Mesendoderm (in vitro differentiated cells): ENCODE measurements at places on chromosomes 5 and 9.

DNA sequence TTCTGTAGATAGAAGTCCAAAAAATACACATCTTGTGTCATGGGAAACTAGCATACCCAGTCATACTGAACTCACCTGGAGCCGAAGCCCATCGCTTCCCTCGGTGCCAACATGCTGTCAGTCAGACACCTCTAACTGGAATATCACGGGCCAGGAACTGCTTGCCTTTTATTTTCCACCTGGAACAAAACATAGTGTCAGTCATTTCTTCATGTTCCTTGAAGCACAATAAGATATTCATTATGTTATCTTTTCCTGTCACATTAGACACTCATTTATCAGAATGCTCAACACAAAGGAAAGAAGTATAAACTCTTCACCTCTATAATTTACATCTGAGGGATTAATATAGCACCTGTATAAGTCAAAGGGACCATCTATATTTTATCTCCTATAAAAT lies 674.4 kb downstream of the PTPRD start:
- no peaks in the 10 kb centered on the region for H3K4me1 ChIP-seq
- H3K27me3 ChIP-seq = no peaks in the 10 kb centered on the region

DNA sequence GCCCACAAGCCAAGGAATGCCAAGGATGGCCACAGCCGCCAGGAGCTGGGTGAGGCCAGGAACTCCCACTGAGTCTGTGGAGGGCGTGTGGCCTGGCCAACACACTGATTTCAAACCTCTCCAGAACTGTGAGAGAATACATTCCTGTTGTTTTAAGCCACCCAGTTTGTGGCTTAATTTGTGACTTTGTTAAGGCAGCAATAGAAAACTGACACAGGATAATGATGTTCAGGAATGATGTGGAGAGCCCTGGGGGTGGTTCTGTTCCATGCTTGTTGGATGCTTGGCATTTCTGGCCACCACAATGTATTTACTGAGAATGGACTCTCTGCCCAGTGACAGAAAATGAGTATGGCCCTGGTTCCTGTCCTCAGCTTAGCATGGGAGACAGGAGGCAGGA lies 82.8 kb downstream of the DAP start:
- no peak overlapping the region for H3K27ac ChIP-seq
- no peaks in the 10 kb centered on the region for H3K4me1 ChIP-seq
- no peaks in the 10 kb centered on the region for H3K27me3 ChIP-seq
- peaks cover 5% of the 10 kb centered on the region for H3K36me3 ChIP-seq

DNA sequence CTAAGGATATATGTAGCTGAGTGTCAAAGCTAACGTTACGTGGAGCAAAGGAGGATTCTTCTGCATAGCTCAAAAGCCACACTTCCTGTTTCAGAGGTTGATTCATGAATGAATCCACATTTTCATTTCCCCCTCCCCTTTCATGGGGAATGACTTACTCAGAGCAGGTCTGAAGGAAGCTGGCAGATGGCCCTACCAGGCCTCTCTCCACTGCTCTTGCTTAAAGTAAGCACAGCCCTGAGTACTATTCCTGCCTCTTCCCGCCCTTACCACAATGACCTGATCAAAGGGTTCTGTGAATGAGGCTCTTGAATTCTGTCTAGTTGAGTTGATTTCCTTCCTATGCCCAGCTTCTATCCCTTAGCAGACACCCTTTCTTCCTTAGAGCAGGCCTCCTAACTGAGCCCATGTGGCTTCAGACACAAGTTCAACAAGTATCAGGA lies 6.3 kb downstream of the IGIP start:
- no peak overlapping the region for H3K4me3 ChIP-seq
- peaks cover 6% of the 10 kb centered on the region for H3K4me1 ChIP-seq
- no peak for DNase-seq
- no peaks in the 10 kb centered on the region for H3K27me3 ChIP-seq
- H3K27ac ChIP-seq = no peak overlapping the region

DNA sequence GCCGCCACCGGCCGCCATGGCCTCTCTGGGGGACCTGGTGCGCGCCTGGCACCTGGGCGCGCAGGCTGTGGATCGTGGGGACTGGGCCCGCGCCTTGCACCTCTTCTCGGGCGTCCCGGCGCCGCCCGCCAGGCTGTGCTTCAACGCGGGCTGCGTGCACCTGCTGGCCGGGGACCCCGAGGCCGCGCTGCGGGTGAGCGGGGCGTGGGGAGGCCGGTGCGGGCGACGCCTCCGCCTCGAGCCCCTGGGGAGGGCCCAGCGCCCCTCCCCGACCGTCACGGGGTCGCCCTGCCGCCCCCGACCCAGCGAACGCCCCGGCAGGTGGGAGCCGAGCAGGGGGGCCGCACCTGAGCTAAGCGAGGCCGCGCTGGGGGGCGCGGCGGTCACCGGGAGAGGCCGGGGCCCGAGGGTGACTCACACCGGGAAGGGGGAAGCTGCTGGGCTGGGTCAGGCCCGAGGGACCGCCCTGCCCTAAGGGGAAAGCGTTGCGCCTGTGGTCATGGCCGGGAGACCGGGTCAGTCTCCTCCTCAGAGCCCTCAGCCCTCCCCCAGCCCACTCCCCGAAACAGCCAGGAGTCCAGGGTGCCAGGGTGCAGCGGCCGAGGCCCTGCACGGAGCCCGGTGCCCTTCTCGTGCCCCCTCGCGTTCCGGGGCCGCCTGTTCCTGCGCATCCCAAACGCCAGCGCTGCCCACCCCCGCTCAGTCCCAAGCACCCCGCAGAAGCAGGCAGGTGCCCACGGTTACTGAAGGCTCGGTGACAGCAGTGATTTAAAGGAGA lies 510 bp downstream of the NOXA1 start:
- no peaks in the 10 kb centered on the region for H3K36me3 ChIP-seq
- H3K4me1 ChIP-seq = peaks cover 3% of the 10 kb centered on the region
- no peak overlapping the region for H3K4me3 ChIP-seq
- DNase-seq = no peak
- no peaks in the 10 kb centered on the region for H3K27me3 ChIP-seq

GRCh38 chr5:96483878-96484277 lies 50.8 kb upstream of the PCSK1 start:
- no peaks in the 10 kb centered on the region for H3K4me1 ChIP-seq
- peak; percentile 69 for DNase-seq
- H3K27me3 ChIP-seq = no peaks in the 10 kb centered on the region
- no peaks in the 10 kb centered on the region for H3K36me3 ChIP-seq

DNA sequence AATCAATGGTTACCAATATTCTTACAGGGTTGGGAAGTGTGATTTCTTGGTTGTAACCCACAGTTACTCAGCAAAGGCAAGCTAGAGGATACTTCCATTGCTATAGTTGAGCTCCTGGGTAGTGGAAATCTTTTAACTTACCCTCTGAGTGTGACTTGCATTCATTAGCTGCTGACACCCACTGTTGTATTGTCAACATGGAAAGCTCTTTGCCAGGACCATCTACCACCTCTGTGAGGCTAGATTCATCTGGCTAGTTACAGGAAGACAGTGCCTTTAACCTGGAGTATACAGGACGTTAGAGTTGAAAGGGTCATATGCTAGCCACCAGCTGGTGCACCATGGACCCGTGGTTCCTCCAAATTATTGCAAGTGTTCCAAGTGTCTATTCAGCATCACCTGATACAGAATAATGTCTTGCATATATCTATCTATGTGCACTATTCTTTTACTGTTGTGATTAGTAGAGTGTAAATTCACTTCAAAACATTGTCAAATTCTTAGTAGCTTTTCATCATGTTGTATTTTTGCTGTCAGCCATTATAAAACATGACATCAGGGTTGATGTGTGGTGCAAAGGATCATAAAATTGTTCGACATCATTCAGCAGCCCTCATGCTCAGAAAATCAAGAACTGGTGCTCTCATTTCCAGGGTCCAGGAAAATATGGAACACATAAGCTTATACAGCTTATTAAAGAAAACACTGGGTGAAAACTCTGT lies 239.0 kb downstream of the PJA2 start:
- H3K27me3 ChIP-seq = no peaks in the 10 kb centered on the region

GRCh38 chr5:138489683-138490061 lies 24.4 kb downstream of the EGR1 start:
- peaks cover 2% of the 10 kb centered on the region for H3K27me3 ChIP-seq
- no peaks in the 10 kb centered on the region for H3K36me3 ChIP-seq
- no peak overlapping the region for H3K27ac ChIP-seq
- no peak overlapping the region for H3K4me3 ChIP-seq
- DNase-seq = no peak
- H3K4me1 ChIP-seq = peaks cover 7% of the 10 kb centered on the region

DNA sequence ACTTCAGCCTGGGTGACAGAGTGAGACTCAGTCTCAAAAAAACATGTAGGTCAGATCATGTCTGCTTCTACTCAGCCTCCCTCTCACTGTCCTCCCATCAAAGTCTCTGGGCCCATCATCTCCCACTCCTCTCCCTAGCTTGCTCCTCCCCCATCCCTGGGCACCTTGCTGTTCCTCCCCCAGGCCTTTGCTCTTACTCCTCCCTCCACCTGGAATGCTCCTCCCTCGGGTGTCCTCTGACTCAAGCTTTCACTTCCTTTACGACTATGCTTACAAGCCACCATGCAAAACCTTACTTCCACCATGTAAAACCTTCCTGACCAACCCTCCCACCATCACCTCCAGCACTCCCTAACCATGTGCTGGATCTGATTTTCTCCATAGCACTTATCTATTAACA lies 51.5 kb downstream of the MTMR12 start:
- no peaks in the 10 kb centered on the region for H3K4me1 ChIP-seq
- H3K27ac ChIP-seq = no peak overlapping the region
- no peaks in the 10 kb centered on the region for H3K36me3 ChIP-seq
- peak; percentile 8 for DNase-seq
- H3K27me3 ChIP-seq = no peaks in the 10 kb centered on the region

DNA sequence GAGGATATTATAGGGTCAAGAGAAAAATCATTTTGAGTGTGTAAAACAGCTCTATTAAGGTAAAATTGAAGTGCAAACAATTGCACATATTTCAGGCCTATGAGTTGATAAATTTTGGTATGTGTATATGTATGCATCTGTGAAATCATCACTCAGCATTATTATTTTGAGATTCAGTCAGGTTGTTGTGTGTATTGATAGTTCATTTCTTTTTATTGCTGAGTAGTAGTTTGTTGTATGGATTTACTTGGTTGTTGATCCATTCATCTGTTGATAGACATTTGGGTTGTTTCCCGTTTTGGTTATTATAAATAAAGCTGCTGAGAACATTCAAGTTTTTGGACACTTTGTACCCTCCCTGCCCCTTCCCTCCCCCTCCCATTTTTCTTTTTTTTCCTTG lies 50.3 kb downstream of the RAB24 start:
- no peaks in the 10 kb centered on the region for H3K4me1 ChIP-seq
- no peak overlapping the region for H3K4me3 ChIP-seq
- no peak for DNase-seq
- H3K36me3 ChIP-seq = peaks cover 5% of the 10 kb centered on the region
- no peak overlapping the region for H3K27ac ChIP-seq
- H3K27me3 ChIP-seq = no peaks in the 10 kb centered on the region

- H3K36me3 ChIP-seq = no peaks in the 10 kb centered on the region
- no peaks in the 10 kb centered on the region for H3K4me1 ChIP-seq
- no peaks in the 10 kb centered on the region for H3K27me3 ChIP-seq
- DNase-seq = no peak
- no peak overlapping the region for H3K4me3 ChIP-seq
- H3K27ac ChIP-seq = no peak overlapping the region
Measured at GRCh38 chr5:171010816-171011215, 149.0 kb downstream of the RANBP17 start.

- H3K27ac ChIP-seq = no peak overlapping the region
- no peak overlapping the region for H3K4me3 ChIP-seq
- H3K27me3 ChIP-seq = no peaks in the 10 kb centered on the region
- DNase-seq = no peak
Measured at GRCh38 chr9:90112788-90113187, 508.0 kb downstream of the GADD45G start.

DNA sequence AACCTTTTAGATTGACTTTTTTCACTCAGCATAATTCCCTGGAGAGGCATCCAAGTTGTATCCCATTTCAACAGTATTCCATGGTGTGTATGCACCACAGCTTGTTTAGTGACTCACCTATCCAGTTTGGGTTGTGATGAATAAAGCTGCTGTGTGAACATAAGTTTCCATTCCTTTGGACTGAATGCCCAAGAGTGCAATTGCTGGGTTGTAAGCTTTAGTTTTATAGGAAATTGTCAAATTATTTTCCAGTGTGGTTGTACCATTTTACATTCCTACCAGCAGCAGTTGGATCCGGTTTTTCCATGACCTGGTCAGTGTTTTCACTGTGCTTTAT lies 60.9 kb upstream of the TMED7 start:
- H3K36me3 ChIP-seq = no peaks in the 10 kb centered on the region
- no peaks in the 10 kb centered on the region for H3K27me3 ChIP-seq
- no peak for DNase-seq

- no peaks in the 10 kb centered on the region for H3K27me3 ChIP-seq
- H3K36me3 ChIP-seq = no peaks in the 10 kb centered on the region
- H3K4me3 ChIP-seq = no peak overlapping the region
- no peak overlapping the region for H3K27ac ChIP-seq
- DNase-seq = no peak
- no peaks in the 10 kb centered on the region for H3K4me1 ChIP-seq
Measured at GRCh38 chr5:173451651-173452050, 123.4 kb upstream of the STC2 start.

DNA sequence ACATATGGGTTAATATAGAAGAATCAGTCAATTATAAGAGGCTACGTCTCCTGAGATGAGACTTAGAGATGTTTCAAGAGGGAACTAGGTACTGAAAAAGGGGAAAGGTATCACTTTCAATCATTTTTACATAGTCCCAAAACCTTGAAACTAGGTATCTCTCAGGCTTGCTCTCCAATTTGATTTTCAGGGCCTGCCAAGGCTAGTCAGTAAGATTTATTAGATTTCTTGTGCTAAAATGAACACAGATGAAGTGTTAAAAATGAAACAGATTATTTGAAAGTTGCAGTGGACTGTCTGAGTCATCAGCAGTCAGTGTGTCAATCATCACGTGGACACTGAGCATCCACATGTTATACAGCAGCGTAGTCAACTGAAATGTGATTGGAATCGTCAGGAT lies 591.1 kb downstream of the DTWD2 start:
- no peak for DNase-seq
- no peak overlapping the region for H3K4me3 ChIP-seq
- H3K27me3 ChIP-seq = no peaks in the 10 kb centered on the region
- H3K4me1 ChIP-seq = no peaks in the 10 kb centered on the region

- DNase-seq = peak; percentile 20
- no peak overlapping the region for H3K4me3 ChIP-seq
- H3K27me3 ChIP-seq = no peaks in the 10 kb centered on the region
- H3K36me3 ChIP-seq = no peaks in the 10 kb centered on the region
- no peaks in the 10 kb centered on the region for H3K4me1 ChIP-seq
- no peak overlapping the region for H3K27ac ChIP-seq
Measured at GRCh38 chr5:99037668-99038067, 108.9 kb upstream of the CHD1 start.

GRCh38 chr5:1249366-1250280 lies 24.4 kb downstream of the SLC6A18 start:
- DNase-seq = no peak
- H3K4me1 ChIP-seq = no peaks in the 10 kb centered on the region
- no peaks in the 10 kb centered on the region for H3K27me3 ChIP-seq
- no peak overlapping the region for H3K4me3 ChIP-seq
- H3K27ac ChIP-seq = no peak overlapping the region

- no peaks in the 10 kb centered on the region for H3K4me1 ChIP-seq
- no peak overlapping the region for H3K27ac ChIP-seq
- H3K36me3 ChIP-seq = no peaks in the 10 kb centered on the region
- H3K4me3 ChIP-seq = no peak overlapping the region
- DNase-seq = no peak
Measured at GRCh38 chr9:127539259-127539981, 72.7 kb upstream of the STXBP1 start.
